Activated T-cell treated with anti-CD3 and anti-CD28 coated beads, Interleukin-2, amount 50 U/mL, for 1 hour (primary cell): ENCODE measurements at places on chromosomes 2 and 18.

DNA sequence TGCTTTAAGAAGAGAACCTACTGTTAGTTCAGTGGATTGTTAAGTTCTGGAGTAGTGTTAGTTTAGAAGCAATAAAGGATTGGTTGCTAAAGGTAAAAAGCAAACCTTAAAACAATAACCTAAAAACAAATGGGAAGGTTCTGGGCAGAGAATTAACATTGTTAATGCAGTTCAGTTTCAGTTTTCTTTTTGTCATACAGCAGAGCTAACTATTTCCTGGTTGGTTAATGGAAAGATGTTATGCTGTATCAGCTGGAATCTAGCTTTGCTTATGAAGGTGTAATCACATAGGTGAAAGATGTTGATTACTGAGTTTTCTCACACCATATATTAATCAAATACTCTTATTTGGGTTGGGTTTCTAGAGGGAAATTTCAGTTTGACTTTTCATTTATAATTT, 23.8 kb downstream of the SMAD4 start:
- no peak for DNase-seq

GRCh38 chr2:33022989-33023727, 76.4 kb downstream of the LTBP1 start:
- DNase-seq, result no peak

GRCh38 chr2:236841389-236841788, 244.3 kb upstream of the COPS8 start:
- DNase-seq, result no peak

DNA sequence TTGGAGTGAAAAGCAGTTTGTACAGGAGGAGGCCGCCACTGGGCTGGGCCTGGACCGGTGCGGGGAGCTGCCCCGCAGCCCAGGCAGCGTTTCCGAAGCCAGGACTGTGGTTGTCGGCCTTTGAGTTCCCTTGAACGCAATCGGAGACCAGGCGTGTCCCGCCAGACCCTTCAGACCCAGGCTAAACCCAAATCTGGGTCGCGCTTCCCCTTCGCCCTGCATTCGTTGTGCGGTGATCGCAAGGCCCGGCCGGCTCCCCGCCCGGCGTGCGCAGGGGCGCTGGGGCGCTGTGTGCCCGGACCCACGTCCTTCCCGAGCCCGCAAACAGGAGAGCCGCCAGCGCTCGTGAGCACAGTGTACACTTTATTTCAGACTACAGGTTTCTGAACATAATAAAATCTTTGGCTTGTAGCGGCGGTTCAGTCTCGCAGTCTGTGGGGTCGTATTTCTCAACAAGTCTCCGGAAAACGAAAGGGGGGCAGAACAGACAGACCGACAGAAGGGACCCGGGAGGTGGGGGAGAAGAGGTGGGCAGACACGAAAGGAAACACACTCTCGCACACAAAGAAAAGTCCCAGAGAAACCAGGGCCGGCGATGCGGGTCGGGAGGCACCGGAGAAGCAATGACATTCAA, 5.5 kb downstream of the EN1 start:
- DNase-seq, result no peak

DNA sequence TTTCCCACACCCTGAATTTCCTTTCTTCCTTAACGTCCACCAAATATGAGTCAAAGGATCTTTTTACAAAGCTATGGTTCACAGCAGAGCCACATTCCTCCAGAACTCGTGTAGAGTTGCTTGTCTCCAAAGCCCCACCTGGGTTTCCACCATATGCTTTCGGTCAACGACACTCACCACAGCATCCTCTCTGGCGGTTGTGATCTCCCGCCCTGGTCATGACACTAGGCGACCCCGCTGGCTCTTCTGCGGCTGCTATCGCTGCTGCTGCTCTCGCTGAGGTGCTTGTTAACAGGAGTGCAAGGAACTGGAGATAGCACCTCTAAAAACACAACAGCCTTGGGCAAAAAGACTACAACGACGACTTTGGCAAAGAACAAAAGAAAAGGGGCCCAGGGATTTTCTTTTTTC, 340 bp downstream of the SLC40A1 start:
- peak; percentile 40 for DNase-seq
